ENCODE measurements at places on chromosomes 12 and 14. TPM values are rescaled to one million over a fixed set of nuclear protein-coding genes. Genes with fewer than 3 reads are reported as not detected.

The SERPINA4 gene
- total RNA-seq = 0.13 TPM

DNA sequence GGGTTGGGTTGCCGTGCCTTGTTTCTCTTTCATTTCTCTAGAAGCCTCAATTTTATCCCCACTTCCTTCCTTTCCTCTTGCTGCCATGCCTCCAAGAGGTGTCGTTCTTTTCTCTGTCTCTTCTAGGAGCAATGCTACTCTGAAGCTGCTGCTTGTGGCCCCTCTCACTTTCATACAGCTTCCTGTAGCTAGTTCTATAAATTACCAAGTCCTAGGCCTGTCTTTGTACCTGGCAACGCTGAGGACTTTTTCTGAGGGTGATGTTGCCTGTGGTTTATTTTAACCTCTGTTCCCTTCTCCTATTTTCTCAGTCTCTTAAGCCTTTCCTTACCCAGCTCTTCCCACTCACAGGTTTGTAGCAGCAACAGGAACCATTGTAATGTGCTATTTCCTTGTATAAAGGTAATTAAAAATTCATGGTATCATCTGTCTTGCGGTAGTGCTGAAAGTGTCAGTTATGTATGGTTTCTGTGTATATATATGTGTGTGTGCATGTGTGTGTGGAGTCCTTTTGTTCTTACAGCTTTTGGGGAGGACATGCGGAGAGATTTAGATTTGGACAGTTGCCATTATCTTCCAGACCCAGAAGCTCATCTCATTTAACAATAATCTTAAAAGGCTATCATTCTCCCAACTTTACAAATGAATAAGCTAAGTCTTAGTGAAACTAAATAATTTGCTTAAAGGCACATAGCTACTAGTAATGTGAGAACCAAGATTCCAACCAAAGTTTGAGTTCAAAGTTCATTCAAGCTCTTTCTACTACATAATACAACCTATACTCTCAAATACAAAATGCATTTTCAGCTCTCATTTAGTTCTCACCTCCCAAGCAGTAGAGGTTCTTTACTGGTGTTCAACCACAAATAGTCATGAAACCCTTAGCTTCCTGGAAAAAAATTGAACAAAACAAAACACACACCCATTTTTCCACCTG is 43.8 kb downstream of the DDHD1 start:
- peak overlapping the region; percentile 2 for H3K27ac ChIP-seq
- no peaks in the 10 kb centered on the region for H3K4me1 ChIP-seq
- H3K27me3 ChIP-seq = no peaks in the 10 kb centered on the region
- H3K4me3 ChIP-seq = no peak overlapping the region
- no peak for DNase-seq

The DTX1 gene
- 7.0 TPM for total RNA-seq

GRCh38 chr12:115979851-115980250 is 297.6 kb downstream of the MED13L start:
- DNase-seq = no peak
- H3K27me3 ChIP-seq = no peaks in the 10 kb centered on the region
- no peak overlapping the region for H3K4me3 ChIP-seq
- peaks cover 34% of the 10 kb centered on the region for H3K36me3 ChIP-seq

GRCh38 chr14:95651821-95652583 is 34.2 kb upstream of the TCL1B start:
- H3K27ac ChIP-seq = no peak overlapping the region
- H3K27me3 ChIP-seq = no peaks in the 10 kb centered on the region
- H3K4me3 ChIP-seq = no peak overlapping the region
- H3K4me1 ChIP-seq = no peaks in the 10 kb centered on the region
- DNase-seq = no peak
- no peaks in the 10 kb centered on the region for H3K36me3 ChIP-seq

The TRPV4 gene
- total RNA-seq = 9.4 TPM

GRCh38 chr12:77606348-77606747 is 224.3 kb upstream of the NAV3 start:
- H3K36me3 ChIP-seq = no peaks in the 10 kb centered on the region
- H3K27ac ChIP-seq = no peak overlapping the region
- H3K4me1 ChIP-seq = no peaks in the 10 kb centered on the region
- DNase-seq = no peak

GRCh38 chr14:87615822-87616679 is 376.9 kb downstream of the GALC start:
- no peaks in the 10 kb centered on the region for H3K27me3 ChIP-seq
- DNase-seq = no peak
- H3K4me1 ChIP-seq = no peaks in the 10 kb centered on the region
- no peak overlapping the region for H3K27ac ChIP-seq
- H3K36me3 ChIP-seq = no peaks in the 10 kb centered on the region
- H3K4me3 ChIP-seq = no peak overlapping the region

DNA sequence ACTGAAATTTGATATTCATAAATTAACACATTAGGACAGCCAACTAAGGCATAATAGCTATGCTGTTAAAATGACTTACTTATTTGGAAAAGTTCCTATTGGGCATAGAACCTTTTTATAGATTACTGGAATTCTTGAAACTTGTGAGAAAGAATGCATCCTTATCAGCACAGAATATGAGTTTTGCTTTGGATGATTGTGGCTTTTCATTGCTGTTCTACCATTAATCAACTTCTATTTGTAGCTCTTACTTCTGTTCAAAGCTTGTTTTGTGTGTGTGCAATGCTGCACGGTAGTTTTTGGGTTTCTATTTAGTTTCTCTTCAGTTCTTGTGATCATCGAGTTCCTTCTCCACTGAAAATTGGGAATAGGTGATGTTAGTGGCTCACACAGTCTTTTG is 152.4 kb upstream of the PELI2 start:
- H3K4me1 ChIP-seq = no peaks in the 10 kb centered on the region
- H3K27me3 ChIP-seq = no peaks in the 10 kb centered on the region

The TMEM30B gene
- total RNA-seq = 29.4 TPM

GRCh38 chr12:100959481-100959880 is 164.9 kb downstream of the ANO4 start:
- H3K36me3 ChIP-seq = no peaks in the 10 kb centered on the region
- no peaks in the 10 kb centered on the region for H3K4me1 ChIP-seq

Data from upper lobe of left lung (tissue), 6 donors.